ENCODE measurements at places on chromosomes 16 and 17.
A peak's percentile ranks its signal among the peaks of the same experiment; 100 is the strongest.

DNA sequence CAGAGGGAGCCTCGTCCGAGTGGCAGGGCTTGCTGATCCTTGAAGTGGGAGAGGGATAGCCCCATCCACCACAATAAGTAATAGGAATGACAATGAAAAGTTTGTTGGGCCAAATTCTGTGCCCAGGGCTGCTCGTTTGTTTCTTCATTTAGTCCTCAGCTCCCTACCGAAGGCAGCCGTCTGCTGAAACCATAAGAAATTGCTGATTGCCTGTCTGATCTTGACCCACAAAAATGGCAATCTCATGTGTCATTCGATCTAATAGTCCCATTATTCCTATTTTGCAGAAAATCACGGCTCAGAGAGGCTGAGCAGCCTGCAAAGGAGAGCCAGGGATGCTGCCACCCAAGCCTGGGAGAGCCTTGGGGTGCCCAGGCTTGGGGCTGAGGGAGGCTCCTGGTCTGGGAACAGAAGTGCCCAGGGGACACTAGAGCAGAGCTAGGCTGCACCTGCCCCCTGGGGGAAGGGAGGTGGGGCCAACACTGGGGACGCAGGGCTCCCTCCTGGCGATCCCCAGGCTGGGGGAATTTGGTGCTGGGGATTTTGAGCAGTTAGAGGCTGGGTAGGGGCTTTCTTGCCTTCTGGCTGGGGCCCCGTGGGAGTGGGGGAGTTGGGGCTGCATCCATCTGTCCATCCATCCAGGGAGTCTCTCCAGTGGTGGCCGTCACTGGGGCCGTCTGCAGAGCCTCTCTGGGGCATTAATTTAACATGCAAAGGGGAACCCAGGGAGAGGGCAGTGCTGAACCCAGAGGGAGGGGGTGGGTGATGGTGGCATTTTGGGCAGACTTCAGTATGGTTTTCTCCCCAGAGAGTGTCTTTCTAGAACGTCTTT is 53.5 kb downstream of the SOCS1 start:
- peak; percentile 22 for DNase-seq

- DNase-seq: no peak
Measured at GRCh38 chr16:2250652-2251295, 613 bp downstream of the ECI1 start.

GRCh38 chr16:84988328-84989080 is 22.8 kb downstream of the ZDHHC7 start:
- DNase-seq: no peak

- DNase-seq: no peak
Measured at GRCh38 chr16:30753596-30753995, 5.4 kb downstream of the PHKG2 start.

- peak; percentile 42 for DNase-seq
Measured at GRCh38 chr17:56230660-56231059, 77.4 kb downstream of the ANKFN1 start.

- DNase-seq: no peak
Measured at GRCh38 chr16:85751698-85752501, 1.0 kb upstream of the C16orf74 start.
